T-helper 17 cell (primary cell): ENCODE measurements at places on chromosomes 11 and 22.

DNA sequence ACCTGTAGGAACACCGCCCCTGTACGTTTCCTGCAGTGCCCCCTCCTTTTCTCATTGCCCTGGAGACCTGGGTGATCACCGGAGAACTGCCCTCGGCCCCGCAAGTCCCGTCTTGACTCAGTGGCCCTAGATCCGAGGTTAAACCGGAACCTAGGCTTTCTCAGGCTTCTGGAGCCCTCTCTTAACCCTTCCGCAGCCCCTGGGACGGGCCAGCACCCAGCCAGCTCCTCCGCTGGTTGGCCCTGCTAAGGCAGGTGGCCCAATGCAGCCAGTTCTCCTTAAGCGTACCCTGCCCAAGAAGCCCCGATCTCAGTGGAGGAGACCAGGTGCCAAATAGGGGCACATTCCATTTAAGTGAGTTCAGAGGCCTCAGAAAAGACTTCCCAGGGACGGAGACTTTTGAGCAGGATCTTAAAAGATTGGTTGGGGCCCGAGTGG, 776 bp downstream of the NLRX1 start:
- no peak for DNase-seq

GRCh38 chr11:116053548-116053919, 549.3 kb upstream of the CADM1 start:
- no peak for DNase-seq

DNA sequence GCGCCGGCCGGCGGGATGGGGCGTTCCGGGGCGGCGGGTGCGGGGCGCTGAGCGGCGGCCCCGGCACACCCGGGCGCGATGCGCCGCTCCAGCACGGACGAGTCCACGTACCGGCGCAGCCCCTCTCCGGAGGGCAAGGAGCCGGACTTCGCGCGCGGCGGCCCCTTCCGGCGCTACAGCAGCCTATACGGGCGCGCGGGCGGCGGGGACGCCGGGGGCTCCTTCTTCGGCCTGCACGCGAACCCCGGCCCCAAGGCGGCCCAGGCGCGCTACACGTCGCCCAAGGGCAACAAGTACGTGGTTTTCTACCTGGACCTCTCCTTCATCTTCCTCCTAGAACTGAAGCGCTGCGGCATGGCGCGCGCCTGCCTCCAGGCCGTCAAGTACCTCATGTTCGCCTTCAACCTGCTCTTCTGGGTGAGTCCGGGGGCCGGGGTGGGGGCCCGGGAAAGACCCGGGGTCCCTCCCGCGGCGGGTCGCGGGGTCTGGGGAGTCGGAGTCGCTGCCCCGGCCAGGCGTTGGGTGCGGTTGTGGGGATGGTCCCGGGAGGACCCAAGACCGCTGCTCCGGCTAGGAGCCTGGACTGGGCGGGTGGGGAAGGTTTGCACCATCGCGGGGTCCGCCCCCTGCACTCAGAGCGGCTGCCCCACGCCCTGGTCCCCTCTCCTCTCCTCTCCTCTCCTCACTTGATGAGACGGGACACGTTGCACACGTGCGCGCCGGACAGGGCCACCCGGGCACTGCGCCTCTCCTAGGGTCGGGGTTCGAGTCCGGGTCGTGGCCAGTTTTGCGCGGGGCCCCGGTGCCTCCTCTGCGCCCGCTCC, 7.5 kb downstream of the TSPAN4 start:
- DNase-seq: no peak

GRCh38 chr11:77095551-77096490, 6.8 kb upstream of the OMP start:
- DNase-seq: no peak

DNA sequence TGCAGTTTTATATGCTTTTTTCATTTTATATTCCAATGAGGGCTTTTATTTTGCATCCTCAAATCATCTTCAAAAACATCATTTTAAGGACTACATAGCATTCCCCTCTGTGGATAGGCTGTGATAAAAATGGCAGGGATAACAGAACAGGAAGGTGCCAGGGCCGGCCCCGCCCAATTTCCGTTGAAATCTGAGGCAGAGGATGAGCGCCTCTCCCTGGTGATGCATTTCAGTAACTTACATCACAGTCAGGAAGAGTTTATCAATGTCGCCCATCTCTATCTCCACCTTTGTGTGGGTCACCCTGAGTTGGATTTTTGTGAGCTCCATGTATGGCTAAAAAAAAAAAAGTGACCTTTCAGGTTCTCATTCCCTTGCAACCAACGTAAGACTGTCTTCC, 201.6 kb downstream of the DSCAML1 start:
- DNase-seq: no peak

- no peak for DNase-seq
Measured at GRCh38 chr11:14267861-14268635, 90.9 kb downstream of the RRAS2 start.
